ENCODE measurements at places on chromosomes 13 and 19.
A peak's percentile ranks its signal among the peaks of the same experiment; 100 is the strongest.

DNA sequence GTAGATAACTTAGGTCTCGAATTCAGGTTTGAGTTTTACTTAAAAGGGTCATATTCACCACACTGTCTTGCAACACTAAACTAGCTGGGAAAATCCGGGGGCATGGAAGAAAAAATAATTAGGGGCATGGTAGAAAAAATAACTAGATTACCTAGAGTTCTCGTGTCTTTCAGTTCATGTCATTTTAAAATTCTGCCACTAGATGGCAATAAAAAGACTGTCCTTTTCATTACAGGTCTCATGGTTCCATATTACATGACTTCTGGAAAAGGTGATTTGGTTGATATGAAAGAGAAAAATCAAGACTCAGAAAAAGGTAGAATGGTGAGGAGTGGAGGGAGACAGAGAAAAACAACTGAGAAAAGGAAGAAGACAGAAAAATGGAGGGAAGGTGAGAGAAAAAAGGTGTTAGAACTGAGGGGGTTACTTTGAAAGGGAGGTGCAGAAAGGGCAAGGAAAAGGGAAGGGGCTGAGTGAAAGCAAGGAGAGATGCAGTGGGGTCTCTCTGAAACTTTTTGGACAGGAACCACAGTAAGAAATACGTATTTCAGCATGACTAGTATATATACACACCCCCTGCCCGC is 299.0 kb downstream of the KLF12 start:
- DNase-seq: peak; percentile 38

DNA sequence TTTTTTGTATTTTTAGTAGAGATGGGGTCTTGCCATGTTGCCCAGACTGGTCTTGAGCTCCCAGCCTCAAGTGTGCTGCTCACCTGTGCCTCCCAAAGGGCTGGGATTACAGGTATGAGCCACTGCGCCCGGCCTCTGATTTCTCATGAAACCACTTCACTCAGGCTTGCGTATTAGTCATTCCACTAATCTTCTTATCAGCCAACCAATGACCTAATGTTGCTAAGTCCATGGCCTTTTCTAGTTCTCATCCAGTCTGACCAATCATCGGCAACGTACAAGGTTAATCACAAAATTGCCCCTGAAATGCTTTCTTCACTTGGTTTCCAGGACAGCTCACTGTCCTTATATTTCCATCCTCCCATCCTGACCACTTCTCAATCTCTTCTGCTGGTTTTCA is 605.3 kb upstream of the SLC10A2 start:
- DNase-seq: no peak

DNA sequence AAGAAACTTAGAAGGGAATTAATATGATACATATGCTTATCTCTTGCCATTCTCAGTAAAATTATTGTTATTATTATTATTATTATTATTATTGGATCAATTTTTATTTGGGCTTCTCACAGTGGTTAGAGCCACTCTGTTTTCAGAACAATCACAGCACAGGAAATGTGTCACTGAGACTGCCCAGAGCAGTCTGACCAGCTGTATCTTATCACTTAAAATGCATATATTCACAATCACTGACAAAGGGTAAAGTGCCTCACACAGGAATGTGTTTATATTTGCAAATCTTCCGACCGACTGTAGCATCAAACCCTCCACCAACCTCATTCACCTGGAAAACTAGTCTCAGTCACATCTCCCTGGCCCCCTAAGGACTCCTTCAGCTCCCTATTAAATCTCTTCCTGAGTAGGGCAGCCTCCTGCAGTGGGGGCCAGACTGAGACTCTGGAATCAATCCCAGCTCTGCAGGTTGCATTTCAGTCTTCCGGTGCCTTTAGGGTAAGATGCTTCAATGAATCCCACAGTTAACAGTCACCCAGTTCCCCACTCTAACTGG is 738.3 kb upstream of the SLITRK5 start:
- DNase-seq: no peak

- DNase-seq: peak; percentile 52
These were observed at the start of gene TNPO2 for GRCh38 chr19:12723641-12724426. TNPO2 (minus strand) TSS chr19:12723932; CDS start chr19:12720977, 2,955 bp downstream.

- DNase-seq: no peak
These were observed 17.8 kb downstream of the SULT2B1 start for GRCh38 chr19:48569814-48570213.

GRCh38 chr13:101514695-101515275 is 62.3 kb downstream of the ITGBL1 start:
- peak; percentile 76 for DNase-seq

GRCh38 chr19:19602136-19602712 is 16.3 kb downstream of the PBX4 start:
- no peak for DNase-seq

- no peak for DNase-seq
These were observed 63.4 kb downstream of the EFNB2 start for GRCh38 chr13:106471957-106472543.

DNA sequence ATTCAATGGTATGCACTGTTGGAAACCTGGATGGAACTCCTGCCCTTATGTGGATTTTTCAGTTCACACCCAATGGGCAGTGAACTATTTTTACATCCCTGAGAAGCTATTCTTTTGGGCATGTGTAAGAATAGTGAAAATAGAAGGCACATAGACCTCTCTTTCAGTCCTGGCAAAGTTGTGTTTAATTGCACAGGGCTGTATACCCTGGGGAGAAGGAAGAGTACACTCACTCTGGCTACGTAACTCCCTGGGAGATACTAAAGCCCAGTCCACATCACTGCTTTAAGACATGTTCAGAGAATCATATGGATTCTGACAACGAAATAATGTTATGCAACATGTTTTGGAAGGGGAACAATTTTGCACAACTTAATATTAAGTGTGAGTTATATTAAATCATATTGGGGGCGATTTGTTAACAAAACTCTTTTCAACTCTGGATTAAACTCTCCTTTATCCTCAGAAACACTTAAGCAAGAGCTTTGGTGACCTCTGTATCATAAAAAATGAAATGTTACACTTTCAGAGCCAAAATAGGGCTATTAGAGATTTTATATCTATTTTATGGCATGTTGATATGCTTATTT is 166.1 kb downstream of the DCT start:
- no peak for DNase-seq

GRCh38 chr13:76440568-76440967 is 445.6 kb downstream of the KCTD12 start:
- no peak for DNase-seq

- no peak for DNase-seq
These were observed 655.0 kb downstream of the OLFM4 start for GRCh38 chr13:53683608-53684007.

DNA sequence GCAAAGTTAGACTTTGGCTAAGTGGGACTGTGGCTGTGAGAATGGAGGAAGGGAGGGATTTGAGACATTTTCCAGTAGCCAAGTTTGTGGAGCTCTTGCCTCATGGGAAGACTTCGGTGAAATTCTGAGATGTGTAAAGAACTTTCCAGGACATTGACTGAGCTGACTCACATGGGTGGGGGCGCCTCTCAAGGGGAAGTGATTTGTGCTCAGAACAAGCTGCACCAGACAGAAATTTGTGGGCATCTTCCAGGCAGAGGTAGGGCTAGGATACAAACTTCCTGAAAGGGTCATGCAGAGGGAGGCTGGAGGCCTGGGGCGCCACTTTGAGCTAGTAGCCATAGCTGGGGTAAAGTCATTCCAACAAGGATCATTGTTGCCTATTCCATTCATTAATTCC is 9.8 kb upstream of the SIGLEC10 start:
- no peak for DNase-seq

- DNase-seq: peak; percentile 29
These were observed 62.1 kb downstream of the DGKH start for GRCh38 chr13:42110410-42111155.

GRCh38 chr13:27495551-27495950 is 45.2 kb upstream of the MTIF3 start:
- peak; percentile 33 for DNase-seq

DNA sequence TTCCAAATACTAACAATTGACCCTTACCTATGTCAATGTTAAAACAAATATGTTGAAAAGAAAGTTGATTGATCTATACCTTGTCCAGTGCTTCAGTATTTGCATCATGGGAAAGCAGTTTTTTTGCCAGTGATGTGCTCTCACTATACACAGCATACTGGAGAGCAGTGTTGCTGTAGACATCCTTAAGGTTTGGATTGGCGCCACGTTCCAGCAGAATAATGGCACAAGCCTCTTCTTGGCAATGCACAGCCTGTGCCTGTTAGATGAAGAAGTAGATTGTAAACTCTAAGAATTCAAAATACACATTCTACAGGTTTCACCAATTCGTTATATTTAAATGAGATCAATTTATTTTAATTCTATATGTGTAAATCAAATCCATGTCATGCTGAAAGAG is 43.9 kb upstream of the C1QTNF9B start:
- DNase-seq: no peak

DNA sequence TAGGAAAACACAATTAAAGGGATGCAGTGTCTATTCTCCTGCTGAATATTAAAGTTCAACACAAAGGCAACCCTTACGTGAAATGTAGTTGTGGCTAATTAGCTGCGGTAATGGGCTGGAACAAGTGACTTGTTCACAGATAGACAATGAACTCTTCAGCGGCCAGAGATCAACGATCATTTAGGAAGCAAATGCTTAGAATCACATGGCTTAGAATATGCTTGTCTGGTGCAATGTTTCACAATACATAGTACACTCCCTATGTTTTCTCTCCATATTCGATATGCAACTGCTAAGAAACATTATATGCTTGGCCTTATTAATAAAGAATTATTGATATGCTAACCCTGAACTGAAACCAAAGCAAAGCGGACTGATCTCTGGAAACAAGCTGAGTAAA is 25.7 kb upstream of the MTUS2 start:
- no peak for DNase-seq

DNA sequence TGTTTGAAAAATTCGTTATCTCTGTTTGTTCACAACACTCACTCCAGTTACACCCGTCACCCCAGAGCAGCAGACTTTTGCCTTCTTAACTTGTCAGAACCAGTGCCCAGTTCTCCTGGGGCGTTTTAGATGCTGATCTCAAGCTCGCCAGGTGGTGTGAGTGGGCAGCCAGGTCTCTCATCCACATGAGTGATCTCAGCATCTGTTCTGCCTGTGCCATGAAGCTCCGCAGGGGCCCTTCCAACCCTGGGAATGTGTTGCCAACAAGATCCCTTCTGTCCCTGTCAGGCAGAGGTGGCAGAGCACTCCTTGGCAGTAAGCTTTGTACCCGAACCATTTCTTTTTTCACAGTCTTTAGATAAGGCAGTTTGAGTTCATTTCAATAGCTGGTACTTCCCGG is 896.5 kb downstream of the UQCRFS1 start:
- DNase-seq: no peak

Measured in COR-L47 (cell line).